ENCODE measurements at places on chromosomes 1 and 21.

GRCh38 chr1:213452501-213452900 is 401.5 kb downstream of the RPS6KC1 start:
- no peak for DNase-seq

DNA sequence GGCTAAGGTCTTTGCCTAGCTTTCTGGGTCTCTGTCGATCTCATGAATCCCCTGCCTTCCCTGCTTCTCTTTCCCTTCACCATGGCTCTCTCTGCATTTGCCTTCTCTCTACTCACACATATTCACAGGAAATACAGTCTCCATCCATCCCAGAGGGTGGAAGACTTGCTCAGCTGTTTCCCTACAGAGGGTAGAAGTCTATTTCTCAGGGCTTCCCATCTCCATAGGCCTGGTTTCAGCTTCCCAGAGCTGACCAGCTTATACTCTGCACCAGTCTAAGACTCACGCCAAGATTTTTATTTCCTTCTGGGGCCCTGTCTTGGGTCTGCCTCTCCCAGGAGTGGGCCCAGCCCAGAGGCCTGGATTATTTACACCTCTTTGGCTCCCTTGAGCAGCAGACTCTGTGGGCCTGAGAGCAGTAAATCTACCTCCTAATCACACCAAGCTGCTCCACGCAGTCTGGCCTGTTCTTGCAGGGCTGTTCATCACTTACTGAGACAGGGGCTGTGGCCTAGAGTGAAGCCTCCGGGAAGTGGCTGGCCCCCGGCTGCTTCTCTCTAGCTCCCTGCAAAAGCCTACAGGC is 102.5 kb downstream of the PLXNA2 start:
- no peak for DNase-seq

GRCh38 chr1:245704341-245704740 is 549.6 kb downstream of the KIF26B start:
- DNase-seq: no peak

DNA sequence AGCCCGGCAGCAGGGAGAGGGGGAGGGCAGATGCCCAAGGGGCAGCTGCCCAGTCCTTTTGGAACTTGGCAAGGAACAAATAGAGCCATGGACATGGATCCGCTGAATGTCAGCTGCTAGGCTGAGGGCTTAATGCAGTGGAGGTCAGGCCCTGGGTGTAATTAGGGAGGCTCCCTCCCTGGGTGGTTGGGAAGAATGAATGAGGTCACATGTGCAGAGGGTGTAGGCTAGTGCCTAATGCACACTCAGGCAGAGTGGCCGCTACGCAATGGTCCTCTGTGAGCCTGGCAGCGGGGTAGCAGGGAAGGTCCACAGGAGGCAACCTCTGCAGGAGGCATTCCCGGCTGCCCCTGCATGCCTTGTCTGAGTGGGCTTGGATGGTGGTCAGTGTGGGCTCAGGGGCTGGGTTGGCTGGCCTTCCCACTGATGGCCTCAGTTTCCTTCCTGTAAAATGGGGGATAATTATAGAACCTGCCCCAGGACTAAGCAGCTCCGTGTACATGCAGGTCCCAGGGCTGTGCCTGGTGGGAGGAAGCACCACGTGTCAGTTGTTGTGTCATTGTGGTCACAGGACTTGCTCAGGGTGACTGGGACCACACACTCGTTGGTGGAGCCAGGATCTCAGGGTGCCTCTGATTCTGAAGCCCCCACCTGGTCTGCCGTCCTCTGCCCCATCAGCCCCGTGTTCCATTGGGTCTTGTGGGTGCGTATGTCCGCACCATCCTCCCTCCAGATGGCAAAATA is 81.6 kb upstream of the ACTL8 start:
- DNase-seq: no peak

DNA sequence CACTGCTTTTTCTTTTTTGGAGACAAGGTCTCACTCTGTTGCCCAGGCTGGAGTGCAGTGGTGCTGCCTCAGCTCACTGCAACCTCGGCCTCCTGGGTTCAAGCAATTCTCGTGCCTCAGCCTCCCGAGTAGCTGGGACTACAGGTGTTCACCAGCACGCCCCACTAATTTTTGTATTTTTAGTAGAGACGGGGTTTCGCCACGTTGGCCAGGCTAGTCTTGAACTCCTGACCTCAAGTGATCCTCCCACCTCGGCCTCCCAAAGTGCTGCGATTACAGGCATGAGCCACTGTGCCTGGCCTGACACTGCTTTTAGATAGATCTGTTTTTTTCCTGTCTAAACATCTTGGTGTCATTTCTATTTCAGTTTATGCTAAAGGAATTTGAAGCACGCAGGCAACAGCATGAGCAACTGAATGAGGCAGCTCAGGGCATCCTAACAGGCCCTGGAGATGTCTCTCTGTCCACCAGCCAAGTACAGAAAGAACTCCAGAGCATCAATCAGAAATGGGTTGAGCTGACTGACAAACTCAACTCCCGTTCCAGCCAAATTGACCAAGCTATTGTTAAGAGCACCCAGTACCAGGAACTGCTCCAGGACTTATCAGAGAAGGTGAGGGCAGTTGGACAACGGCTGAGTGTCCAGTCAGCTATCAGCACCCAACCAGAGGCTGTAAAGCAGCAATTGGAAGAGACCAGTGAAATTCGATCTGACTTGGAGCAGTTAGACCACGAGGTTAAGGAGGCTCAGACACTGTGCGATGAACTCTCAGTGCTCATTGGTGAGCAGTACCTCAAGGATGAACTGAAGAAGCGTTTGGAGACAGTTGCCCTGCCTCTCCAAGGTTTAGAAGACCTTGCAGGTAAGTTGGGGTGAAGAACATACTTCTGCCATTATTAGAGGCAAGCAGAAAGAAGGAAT is 106.1 kb upstream of the BMP8A start:
- no peak for DNase-seq

DNA sequence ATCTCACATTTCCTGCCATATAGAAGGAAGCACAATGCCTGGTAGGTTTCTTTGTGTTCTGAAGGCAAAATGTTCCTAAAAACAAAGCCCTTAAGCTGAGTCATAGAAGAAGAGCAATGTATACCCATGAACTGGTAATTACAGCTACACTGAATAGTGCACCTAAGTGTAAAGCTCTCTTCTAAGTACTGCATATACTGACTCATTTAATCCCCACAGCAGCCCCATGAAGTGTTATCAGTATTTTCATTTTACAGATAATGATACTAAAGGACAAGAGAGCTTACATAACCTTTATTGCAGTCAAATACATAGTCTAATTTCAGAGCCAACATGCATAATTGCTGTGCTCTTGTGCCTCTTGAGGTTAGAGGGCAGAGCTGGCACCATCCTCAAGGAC is 239.9 kb downstream of the DPYD start:
- no peak for DNase-seq

DNA sequence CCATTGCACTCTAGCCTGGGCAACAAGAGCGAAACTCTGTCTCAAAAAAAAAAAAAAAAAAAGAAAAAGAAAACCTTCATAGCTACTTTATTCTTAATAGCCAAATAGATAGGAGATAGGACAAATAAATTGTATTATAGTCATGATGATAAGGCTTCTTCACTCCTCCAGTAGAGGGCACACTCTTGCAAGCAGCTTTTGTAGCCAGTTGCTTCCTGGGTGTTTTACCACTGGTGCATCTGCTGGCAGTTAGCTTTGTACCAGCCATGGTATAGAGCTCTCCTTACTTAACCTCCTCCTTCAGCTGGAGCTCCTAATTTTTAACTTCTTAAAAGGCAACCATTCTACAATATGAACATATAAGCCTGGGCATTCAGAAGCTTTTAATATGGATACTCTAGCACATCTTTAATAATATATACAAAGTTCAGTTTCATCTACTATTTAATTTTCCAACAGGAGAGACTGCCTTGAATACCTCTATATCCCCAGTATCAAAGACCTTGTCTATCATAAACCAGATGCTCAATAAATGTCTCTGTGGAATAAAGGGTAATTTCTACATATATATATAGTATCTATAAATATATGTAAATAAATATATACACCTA is 35.8 kb downstream of the EVI5 start:
- no peak for DNase-seq

- DNase-seq: no peak
Measured at GRCh38 chr1:18953731-18954231, 2.7 kb downstream of the IFFO2 start.

GRCh38 chr1:176222196-176222595 is 15.1 kb upstream of the COP1 start:
- DNase-seq: no peak

GRCh38 chr1:57696043-57696442 is 272.2 kb upstream of the DAB1 start:
- no peak for DNase-seq

DNA sequence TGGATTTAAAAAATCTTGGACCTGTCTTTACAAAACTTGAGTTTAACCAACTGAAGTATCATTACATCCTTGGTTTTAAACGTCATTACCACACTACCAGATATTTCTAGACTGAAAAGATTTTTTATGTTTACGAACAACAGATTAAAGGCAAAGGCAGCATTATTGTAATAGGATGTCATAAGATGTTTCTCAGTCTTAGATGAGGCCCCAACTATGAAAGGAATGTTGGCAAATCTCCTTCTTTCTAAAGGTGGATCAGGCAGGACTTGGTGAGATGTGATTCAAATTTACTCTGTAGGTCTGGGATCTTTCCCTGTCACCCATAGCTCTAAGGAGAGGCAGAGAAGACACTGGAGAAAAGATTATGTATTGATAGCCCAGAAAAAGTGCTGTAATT is 417.9 kb downstream of the PTBP2 start:
- no peak for DNase-seq

Measured in stimulated activated CD4-positive, alpha-beta T cell treated with anti-CD3 and anti-CD28 coated beads, TNF-alpha, amount 100 ng/mL, for 48 hours (primary cell).